ENCODE measurements at places on chromosomes 6 and 20. TPM values are rescaled to one million over a fixed set of nuclear protein-coding genes. Genes with fewer than 3 reads are reported as not detected.

Gene CYP24A1
- 267 TPM for total RNA-seq

Gene C20orf141
- not detected for total RNA-seq

Gene XKR7
- not detected for total RNA-seq

Gene PTK6
- total RNA-seq: 6.7 TPM

Gene MAP3K4
- 46.5 TPM for total RNA-seq

Gene LY6G5B
- total RNA-seq: 15.4 TPM

Gene RAD21L1
- 0.17 TPM for total RNA-seq

Gene ZBTB2
- total RNA-seq: 12.5 TPM

Gene SPTLC3
- not detected for total RNA-seq

Gene DSP
- total RNA-seq: 104 TPM

Gene ADTRP
- 0.86 TPM for total RNA-seq

Gene ROS1
- not detected for total RNA-seq

Gene TREML2
- total RNA-seq: not detected

Gene SLC35B2
- total RNA-seq: 50.5 TPM

Gene PGC
- 1.2 TPM for total RNA-seq

Gene CARMIL1
- 21.7 TPM for total RNA-seq

Gene BEND3
- 6.3 TPM for total RNA-seq

Gene NKX2-4
- total RNA-seq: not detected

Gene DNAJC5
- total RNA-seq: 38.3 TPM

Measured in HCT116 (cell line).